ENCODE measurements at places on chromosomes 3 and 15.

GRCh38 chr3:161914703-161915417, 418.3 kb downstream of the OTOL1 start:
- no peak for DNase-seq

- DNase-seq, result no peak
Observed at GRCh38 chr3:143184099-143184498, 64.5 kb downstream of the CHST2 start.

- no peak for DNase-seq
Observed at GRCh38 chr15:52488830-52489229, 39.9 kb downstream of the MYO5A start.

GRCh38 chr3:50607271-50608091, 4.1 kb downstream of the CISH start:
- no peak for DNase-seq

GRCh38 chr3:365268-365667, 168.7 kb downstream of the CHL1 start:
- DNase-seq, result no peak

- DNase-seq, result no peak
Observed at GRCh38 chr3:171696805-171697204, 113.5 kb downstream of the PLD1 start.

- DNase-seq, result no peak
Observed at GRCh38 chr3:45547764-45548680, 46.5 kb upstream of the LIMD1 start.

DNA sequence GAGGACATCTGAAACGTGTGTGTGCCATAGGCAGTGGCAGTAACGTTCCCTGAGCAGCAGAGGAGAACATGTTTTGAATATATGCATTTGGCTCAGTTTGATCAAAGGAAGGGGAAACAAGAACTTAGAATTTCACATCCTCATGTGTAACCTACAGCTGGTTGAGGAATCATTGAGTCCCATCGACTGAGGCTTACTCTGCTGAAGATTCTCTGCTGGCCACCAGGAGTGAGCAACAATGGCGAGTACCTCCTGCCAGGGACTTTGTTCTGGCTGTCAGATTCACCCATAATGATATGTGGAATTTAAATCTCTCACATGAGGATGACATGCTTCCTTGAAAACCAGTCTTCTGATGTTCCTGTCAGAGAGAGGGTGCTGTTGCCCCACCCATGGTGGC, 21.3 kb downstream of the GORASP1 start:
- no peak for DNase-seq

GRCh38 chr3:74501007-74501406, 113.5 kb downstream of the CNTN3 start:
- DNase-seq, result no peak

DNA sequence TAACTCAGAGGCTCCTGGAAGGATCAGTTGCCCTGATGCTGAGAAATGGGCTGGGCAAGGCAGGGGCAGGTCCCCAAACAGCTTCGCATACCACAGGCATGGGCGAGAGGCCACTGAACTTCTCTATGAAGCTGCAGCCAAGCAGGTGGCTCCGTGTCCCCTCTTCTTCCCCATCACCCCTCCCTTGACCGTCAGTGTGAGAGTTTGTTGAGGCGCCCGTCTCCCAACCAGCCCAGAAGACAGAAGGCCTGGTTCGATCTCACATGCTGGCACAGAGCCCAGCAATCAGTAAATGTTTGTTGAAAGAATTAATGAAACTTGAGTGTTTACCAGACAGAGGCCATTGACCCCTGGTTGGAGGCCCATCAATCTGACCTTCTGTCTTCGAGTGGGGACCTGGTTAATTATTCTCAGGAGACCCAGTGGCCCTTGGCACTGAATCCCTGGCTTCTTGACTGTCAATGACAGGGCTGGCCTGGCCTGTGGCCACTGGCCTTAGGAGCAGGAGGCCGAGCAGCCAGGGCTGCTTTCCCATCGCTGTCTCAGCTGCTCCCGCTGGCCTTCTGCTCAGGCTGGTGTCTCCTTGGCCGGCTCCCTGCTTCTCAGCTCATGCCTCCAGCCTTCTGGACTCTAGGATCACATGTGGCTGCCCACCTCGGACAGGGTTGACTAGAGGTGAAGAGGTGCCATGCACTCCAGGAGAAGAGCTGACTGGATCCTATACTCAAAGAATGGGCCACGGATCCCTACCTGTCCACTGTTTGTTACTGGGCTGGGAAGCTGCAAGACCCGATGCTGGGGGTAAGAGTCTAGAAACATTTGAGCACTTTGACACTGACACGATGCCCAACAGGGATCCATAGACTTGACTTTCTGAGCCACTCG, 113.4 kb downstream of the ASB7 start:
- DNase-seq, result no peak

GRCh38 chr3:42368861-42369260, 41.5 kb downstream of the LYZL4 start:
- DNase-seq, result no peak

DNA sequence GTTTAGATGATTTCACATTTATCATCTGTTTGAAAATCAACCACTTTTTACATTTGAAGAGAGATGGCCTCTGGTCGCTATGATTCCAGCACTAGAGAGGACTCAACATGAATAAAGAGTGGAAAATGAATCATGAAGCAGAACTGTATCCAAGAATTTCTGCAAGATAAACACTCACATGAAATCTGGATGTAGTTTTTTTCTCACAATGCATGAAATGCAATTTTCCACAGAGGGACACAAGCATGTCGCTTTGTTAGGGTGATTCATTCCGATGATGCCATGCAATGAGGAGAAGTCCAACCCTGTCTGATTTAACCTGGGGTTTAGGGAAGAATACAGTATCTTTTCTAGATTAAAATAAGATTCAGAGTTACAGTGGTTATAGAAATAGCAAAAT, 50.4 kb upstream of the ADCY5 start:
- no peak for DNase-seq

DNA sequence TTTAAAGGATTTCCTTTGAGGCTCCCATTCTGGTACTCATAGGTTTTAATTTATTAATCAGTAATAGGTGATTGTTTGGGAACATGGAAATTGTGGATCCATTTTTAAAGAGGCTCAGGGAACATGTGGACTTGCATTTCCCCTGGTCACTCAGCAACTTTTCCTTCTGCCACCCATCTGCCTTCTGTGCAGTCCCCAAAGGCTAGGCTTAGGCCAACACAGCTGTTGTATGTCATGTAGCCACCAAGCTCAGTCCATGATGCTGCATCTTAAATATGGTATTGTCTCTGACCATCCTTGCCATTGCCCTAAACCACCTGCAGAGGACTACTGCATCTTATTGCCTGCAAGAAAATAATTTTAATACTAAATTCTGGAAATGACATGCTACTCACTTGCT, 416.7 kb upstream of the SEMA6D start:
- DNase-seq, result no peak

GRCh38 chr3:142930463-142930862, 33.0 kb downstream of the PAQR9 start:
- no peak for DNase-seq

GRCh38 chr15:58302832-58303231, 129.0 kb upstream of the LIPC start:
- no peak for DNase-seq

DNA sequence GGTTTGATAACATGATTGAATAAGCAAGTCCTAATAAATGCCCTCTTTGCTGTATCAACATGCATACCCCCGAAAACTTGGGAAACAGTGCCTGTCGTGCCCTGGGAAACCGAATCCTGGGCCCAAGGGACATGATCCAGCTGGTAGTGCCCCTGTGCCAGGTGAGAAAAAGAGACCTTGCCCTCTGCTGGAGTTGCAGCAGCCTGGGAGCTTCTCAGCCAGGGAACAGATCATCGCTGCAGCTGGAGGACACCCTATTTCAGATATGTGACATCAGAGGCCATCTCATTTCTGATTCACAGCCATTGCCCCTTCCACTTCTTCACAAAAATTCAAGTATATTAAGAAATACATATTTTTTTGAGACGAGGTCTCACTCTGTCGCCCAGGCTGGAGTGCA, 32.3 kb downstream of the STOML1 start:
- DNase-seq, result no peak

DNA sequence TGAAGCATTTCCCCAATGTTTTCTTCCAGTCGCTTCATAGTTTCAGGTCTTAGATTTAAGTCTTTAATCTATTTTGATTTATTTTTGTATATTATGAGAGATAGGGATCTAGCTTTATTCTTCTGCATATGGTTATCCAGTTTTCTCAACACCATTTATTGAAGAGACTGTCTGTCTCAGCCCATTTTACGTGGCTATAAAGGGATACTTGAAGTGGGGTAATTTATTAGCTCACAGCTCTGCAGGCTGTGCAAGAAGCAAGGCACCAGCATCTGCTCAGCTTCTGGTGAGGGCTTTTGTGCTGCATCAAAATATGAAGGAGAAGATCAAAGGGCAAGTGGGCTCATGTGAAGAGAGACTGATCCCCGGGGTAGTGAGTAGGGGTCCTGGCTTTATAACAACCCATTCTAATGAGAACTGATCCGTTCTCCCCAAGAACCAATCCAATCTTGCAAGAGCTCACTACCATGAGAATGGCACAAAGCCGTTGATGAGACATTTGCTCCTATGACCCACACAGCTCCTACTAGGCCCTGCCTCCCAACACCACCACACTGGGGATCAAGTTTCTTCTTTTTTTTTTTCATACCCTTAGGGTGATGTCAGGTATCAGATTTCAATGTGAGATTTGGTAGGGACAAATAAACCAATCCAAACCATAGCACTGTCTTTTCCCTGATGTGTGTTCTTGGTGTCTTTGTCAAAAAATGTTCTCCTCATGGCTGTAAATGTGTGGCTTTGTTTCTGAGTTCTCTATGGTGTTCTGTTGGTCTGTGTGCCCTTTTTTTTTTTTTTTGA, 63.2 kb downstream of the IQGAP1 start:
- DNase-seq, result peak; percentile 29

GRCh38 chr3:197480320-197480719, 75.4 kb downstream of the BDH1 start:
- DNase-seq, result no peak

DNA sequence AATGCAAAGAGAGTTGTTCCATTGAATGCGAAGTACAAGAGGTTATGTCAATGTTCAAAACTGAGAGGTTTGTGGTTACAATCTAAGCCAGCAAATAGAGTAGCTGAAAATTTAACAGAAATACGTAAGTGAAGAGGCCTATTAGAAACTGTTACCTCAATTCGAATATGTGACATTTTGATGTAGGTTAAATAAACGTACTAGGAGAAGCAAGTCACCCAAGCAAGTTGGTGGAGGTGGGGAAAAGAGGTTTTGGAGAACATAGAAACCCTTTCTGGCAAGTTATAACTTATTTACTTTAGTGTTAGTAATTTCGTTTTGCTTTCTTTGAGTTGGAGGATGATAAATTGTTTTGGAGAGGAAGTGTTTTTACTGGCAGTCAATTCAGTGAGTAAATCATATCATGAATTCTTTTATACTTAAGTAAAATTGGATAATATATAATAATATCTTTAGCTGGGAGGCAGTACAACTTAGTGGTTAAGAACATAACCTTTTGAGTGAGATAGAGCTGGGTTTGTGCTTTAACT, 91.2 kb upstream of the NAALADL2 start:
- DNase-seq, result no peak

Measured in NCI-H187 treated with DMSO at 0.1 percent for 48 hours (cell line).